HFFc6 (cell line): ENCODE measurements at places on chromosomes 2 and 18.

DNA sequence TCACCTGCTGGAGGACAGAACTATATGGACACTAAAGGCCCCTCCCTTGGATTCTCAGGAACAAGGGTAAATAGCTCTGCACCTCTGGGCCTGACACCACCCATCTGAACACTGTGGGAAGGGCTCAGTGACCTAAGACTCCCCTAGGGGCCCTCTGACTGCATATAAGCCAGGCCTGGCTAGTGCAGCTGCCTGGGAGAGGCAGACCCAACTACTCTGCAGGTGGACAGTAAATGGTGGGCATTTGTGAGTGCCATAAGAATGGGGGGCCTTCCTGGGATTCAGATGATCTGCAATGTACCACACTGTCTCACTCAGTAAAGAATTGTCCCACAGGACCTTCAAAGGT is 11.2 kb upstream of the WIPF1 start:
- no peak for DNase-seq

- DNase-seq: no peak
These were observed 963.6 kb upstream of the CNTNAP5 start for GRCh38 chr2:123061534-123061933.

GRCh38 chr2:25314514-25315315 is 27.0 kb downstream of the DNMT3A start:
- DNase-seq: no peak

- no peak for DNase-seq
These were observed 62.2 kb downstream of the SFXN5 start for GRCh38 chr2:73009177-73009839.

- no peak for DNase-seq
These were observed 477.3 kb downstream of the DCDC2C start for GRCh38 chr2:4180631-4181030.

DNA sequence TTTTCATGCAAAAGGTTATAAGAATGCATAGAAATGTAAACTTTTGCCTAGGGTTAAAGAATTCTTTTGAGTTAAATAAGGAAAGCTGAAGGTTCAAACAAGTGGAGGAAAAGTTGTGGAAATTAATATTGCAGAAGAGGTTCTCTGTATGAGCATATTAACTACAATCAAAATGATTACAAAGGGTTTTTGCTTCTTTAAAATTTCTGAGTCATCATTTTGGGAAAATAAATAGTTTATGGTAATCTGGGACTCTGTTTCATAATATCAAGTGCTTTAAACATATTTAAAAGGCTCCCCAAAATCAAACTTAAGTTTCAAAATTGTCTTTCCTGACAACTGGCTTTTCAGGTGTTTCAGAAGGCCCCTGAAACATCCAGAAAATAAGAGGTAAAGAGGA is 415.7 kb downstream of the ZNF804A start:
- no peak for DNase-seq

GRCh38 chr18:37661478-37661877 is 95.9 kb upstream of the CELF4 start:
- DNase-seq: no peak

GRCh38 chr2:120349440-120349921 is 3.5 kb downstream of the INHBB start:
- no peak for DNase-seq
